ENCODE measurements at places on chromosomes 1 and 21. TPM values are rescaled to one million over a fixed set of nuclear protein-coding genes. Genes with fewer than 3 reads are reported as not detected.

- DNase-seq, result no peak
- no peaks in the 10 kb centered on the region for H3K27me3 ChIP-seq
- peaks cover 10% of the 10 kb centered on the region for H3K4me1 ChIP-seq
- no peak overlapping the region for H3K4me3 ChIP-seq
- no peaks in the 10 kb centered on the region for H3K36me3 ChIP-seq
Measured at GRCh38 chr1:168825820-168826219, 96.8 kb upstream of the DPT start.

- no peaks in the 10 kb centered on the region for H3K36me3 ChIP-seq
- no peak overlapping the region for H3K4me3 ChIP-seq
- H3K27ac ChIP-seq, result no peak overlapping the region
- peaks cover 8% of the 10 kb centered on the region for H3K27me3 ChIP-seq
- DNase-seq, result peak; percentile 9
Measured at GRCh38 chr1:231192620-231193163, 30.8 kb downstream of the TRIM67 start.

DNA sequence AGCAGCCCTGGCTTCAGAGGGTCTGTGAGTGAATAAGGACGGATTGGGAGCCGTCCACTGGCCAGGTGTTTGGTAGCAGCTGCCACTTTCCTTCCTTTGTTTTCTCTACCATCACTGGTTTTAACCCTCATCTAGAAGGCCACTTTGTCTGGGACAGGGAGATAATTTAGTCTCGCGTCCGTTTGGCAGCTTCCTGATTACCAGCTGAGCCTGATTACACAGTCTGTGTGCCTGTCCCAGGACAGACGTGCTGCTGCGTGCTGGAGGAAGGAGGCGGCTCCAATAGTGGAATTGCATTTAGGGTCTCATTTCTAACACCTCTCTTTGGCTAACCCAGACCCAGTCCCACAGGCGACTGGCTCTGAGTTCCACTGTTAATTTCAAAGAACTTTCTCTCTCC lies 24.6 kb upstream of the CASQ2 start:
- no peaks in the 10 kb centered on the region for H3K36me3 ChIP-seq
- no peaks in the 10 kb centered on the region for H3K4me1 ChIP-seq
- DNase-seq, result no peak
- H3K27ac ChIP-seq, result no peak overlapping the region
- H3K4me3 ChIP-seq, result no peak overlapping the region

- H3K36me3 ChIP-seq, result peaks cover 3% of the 10 kb centered on the region
- peaks cover 10% of the 10 kb centered on the region for H3K4me1 ChIP-seq
- H3K4me3 ChIP-seq, result peak overlapping the region; percentile 91
- peak overlapping the region; percentile 90 for H3K27ac ChIP-seq
- DNase-seq, result peak; percentile 79
Measured at GRCh38 chr1:173478094-173478674, 1.0 kb downstream of the PRDX6 start.

DNA sequence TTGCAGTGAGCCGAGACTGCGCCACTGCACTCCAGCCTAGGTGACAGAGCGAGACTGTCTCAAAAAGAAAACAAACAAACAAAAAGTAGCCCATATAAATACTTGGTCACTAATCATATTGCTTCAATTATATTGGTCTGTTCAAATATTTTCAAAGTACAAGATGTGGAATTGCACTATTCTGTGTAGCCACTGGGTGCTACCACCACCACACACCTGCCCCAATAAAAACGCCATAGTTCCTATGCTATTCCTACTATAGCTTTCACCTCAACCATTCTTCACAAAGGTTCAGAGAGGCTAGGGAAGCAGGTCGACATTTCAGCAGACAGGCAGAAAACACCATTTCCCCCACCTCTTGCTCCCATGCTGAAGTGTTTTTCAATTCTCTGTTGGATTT lies 16.7 kb downstream of the NDC1 start:
- no peak overlapping the region for H3K4me3 ChIP-seq
- H3K27ac ChIP-seq, result no peak overlapping the region
- H3K27me3 ChIP-seq, result no peaks in the 10 kb centered on the region
- DNase-seq, result no peak
- H3K4me1 ChIP-seq, result no peaks in the 10 kb centered on the region

DNA sequence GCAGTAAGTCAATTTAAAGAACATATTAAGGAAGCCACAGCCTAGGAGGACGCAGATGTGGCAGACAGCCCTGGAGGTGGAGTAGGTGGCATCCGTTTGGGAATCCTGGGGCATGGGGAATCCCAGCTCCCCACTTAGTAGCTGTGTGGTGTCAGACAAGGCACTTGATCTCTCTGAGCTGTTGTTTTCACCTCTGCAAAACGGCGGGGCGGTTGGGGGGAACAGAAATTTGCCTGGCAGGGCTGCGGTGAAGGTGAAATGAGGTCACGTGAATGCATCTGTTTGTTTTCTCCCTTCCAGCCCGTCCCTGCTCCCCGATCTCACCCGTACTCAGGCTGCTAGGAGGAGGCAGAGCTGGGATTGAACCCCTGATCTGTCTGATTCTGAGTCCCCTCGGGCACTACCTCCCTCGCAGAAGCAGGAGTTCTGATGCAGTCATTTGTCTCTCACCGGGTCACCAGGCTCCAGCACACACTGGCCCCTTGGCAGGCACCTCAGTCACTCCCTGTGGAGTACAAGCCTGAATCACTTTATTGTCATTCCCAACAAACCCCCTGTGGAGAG lies 2.2 kb upstream of the LAPTM5 start:
- peak; percentile 25 for DNase-seq
- H3K36me3 ChIP-seq, result no peaks in the 10 kb centered on the region
- peak overlapping the region; percentile 64 for H3K27ac ChIP-seq
- H3K27me3 ChIP-seq, result no peaks in the 10 kb centered on the region
- H3K4me3 ChIP-seq, result no peak overlapping the region
- peaks cover 9% of the 10 kb centered on the region for H3K4me1 ChIP-seq

- peaks cover 75% of the 10 kb centered on the region for H3K36me3 ChIP-seq
- H3K27ac ChIP-seq, result no peak overlapping the region
- no peaks in the 10 kb centered on the region for H3K4me1 ChIP-seq
- H3K27me3 ChIP-seq, result no peaks in the 10 kb centered on the region
Measured at GRCh38 chr1:30875916-30876315, 32.6 kb downstream of the SDC3 start.

GRCh38 chr1:15153842-15154479 lies 414 bp downstream of the TMEM51 start:
- peak overlapping the region; percentile 98 for H3K27ac ChIP-seq
- H3K27me3 ChIP-seq, result no peaks in the 10 kb centered on the region
- DNase-seq, result peak; percentile 73
- no peaks in the 10 kb centered on the region for H3K36me3 ChIP-seq
- H3K4me3 ChIP-seq, result peak overlapping the region; percentile 68

The ASPM gene
- 10.5 TPM for polyA plus RNA-seq

The FAM78B gene
- 0.22 TPM for polyA plus RNA-seq

The TMEM200B gene
- polyA plus RNA-seq, result 0.81 TPM

Measured in small intestine (tissue), 16 donors.